ENCODE measurements at places on chromosomes 4 and X.

DNA sequence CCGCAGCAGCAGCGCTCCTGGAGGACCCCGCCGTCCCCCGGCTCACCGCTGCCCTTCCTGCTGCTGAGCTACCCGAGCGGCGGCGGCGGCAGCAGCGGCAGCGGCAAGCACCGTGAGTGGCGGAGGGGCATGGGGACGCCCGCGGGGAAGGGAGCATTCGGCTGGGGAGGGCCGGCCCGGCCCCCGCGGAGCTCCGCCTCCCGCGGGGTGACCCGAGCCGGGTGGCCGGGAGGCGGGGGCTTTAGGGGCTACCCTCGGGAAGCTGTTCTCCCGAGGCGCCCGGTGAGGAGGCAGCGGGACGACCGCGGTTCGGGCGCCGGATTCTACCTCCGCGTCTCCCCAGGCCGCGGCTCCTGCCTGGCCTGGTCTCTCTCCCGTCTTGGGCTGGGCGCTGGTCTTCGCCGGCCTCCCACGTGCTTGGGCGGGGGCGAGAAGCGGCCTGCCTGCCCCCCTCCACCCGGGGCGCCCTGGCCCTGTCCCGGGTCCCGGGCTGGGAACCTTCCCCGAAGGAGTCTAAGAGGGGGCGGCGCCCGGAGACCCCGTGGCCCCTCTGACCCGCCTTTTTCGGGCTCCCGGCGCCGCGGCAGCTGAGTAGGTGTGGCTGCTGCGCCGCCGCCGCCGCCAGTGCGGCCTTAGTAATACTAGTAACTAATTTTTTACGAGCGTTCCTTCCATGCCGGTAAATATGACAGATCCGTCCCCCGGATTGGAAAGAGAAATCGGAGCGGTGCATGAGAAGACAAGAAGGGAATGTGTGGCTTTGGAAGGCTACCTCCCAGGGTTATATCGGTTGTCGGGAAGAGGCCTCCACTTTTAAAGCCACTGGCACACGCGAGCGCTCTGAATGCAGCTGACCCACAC is 16.4 kb upstream of the RUFY3 start:
- peak; percentile 63 for DNase-seq

DNA sequence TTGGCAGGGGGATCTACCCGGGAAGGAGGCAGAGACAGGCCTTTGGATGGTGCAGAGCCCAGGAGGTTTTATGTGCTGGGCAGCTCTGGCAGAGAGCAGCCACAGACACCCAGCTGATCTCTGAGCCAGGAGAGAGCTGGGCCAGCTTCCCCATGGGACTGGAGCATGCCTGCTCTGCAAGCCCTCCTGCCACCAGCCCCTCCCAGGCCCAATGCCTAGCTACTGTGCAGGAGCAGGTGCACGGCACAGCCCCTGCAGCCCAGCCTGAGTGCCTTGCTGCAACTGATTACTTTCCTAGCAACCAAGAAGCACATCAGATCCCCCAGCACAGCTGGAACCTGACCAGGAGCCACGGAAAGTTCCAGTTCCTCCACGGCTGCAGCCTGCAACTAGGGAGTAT is 57.8 kb upstream of the BEND2 start:
- DNase-seq: no peak

- DNase-seq: peak; percentile 45
Measured at GRCh38 chrX:106999002-106999975, 723 bp downstream of the MORC4 start.

- DNase-seq: no peak
Measured at GRCh38 chr4:102809190-102809589, 18.2 kb downstream of the UBE2D3 start.

DNA sequence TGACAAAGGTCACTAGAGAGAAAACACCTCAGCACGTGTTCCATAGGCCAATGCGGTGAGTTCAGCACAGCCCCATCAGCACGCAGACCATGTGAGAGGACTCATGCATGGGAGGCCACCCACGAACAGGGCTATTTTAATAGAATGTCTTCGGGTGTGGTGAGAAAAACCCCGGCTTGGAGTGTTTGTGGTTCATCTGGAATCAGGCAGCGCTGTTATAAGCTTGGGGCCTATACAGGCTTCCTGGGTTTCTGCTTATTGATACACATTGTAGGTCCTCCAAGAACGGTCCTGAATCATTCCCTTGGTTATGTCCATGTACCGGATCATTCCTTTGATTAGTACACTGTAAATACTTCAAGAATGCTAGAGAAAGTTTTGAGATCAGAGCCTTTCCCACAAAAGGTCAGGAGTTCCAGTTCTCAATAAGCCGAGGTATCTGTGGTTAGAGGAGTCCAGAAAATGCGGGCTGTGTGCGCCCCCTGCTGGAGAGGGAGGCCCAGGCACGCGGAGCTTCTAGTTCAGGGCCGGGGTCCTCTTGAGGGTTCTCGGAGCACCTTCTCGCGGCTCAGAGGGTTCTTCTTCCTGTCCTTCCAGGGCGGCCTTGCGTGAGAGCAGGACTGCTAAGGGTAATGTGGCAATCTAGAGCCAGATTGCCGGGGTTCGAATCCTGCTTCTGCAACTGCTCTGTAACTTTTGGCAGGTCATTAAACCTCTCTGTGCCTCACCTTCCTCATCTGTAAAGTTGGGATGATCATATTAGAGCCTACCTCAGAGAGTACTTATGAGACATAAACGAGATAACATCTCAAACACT is 51.8 kb downstream of the TLR10 start:
- DNase-seq: peak; percentile 76

GRCh38 chrX:151701531-151701930 is 6.3 kb downstream of the PRRG3 start:
- no peak for DNase-seq

- no peak for DNase-seq
Measured at GRCh38 chr4:147310312-147310711, 170.6 kb upstream of the EDNRA start.

- peak; percentile 63 for DNase-seq
Measured at GRCh38 chrX:32530802-32531403, 680.4 kb downstream of the DMD start.

- no peak for DNase-seq
Measured at GRCh38 chr4:152171556-152171955, 364.3 kb downstream of the FBXW7 start.

- no peak for DNase-seq
Measured at GRCh38 chr4:165971933-165972332, 98.9 kb downstream of the TLL1 start.

DNA sequence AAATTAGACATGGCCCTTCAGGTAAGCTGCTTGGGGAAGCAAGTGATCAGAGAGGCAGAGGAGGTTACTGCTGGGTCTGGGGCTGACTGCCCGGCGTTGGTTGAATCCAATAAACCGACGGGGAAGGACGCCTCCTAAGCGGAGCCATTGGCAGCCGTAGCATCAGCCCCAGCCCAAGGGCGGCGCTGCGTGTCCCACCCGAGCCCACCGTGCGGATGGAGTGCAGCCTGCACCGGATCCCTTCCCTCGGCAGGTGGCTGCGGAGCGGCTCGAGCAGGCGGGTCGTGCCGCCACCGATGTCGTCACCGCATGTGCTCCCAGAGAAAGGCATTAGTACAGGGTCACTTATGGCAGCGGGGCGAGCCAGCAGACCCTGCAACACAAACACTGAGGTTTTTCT is 82.1 kb downstream of the ALPK1 start:
- DNase-seq: no peak

- no peak for DNase-seq
Measured at GRCh38 chr4:48832571-48832970, 1.7 kb downstream of the OCIAD1 start.

DNA sequence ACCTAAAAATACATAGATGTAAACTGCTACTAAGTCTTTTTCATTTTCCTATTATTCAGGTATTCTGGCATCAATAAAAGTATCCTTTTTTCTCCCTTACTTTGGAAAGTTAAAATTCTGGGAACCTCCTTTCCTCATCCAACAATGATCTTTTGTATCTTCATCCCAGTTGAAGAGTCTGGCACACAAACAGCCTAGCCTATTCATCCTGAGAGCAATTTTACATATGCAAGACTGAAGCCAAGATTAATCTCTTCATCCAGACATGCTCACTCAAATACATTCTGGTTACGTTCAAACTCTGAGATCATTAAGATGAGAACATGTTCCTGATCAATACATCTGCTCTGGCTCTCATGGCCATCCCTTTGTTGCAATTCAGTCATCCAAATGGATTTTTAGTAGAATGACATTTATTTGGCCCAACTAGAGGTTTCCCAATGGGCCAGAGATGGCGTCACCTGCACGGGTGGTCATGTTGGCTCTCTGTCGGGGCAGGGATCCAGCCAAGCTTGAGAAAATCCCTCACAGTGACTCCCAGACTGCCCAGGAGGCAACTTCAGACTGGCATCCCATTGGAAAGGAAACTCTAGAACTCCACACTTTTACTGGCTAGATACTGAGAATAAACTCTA is 135.3 kb upstream of the VCX2 start:
- peak; percentile 38 for DNase-seq

DNA sequence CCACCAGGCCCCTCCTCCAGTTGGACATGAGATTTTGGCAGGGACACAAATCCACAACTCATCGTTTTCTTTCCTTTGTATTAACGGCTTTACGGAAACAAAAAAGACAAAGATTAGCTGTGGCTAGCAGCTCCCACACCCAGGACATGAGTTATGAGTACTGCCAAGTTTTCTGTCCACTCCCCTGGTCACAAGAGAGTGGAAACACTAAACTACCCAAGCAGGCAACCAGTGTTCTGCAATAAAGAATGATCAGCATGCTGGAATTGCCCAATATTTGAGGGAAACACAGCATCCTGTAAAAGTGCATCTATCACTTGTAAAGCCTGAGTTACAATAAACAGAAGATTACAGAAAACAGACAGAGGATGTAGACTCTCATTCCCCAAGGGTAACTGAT is 358.4 kb downstream of the NLGN4X start:
- DNase-seq: no peak

DNA sequence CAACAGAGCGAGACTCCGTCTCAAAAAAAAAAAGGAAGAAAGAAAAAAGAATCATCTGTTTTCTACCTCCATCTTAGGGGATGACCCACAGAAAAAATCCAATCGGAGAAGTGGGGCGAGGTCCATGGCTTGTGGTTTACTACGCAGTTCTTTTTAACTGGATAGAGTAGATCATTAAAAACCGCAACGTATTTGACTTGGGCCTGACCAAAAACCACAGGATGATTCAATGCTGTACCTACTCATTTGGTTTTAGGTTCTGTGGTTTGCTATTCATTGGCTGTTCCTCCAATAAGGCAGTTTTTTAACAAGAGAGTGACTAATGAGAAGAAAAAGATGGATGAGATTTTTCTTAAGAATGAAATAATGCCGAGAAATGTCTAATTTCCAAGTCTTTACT is 83.7 kb downstream of the FREM3 start:
- no peak for DNase-seq

- no peak for DNase-seq
Measured at GRCh38 chr4:150387981-150388380, 194.0 kb upstream of the MAB21L2 start.

- no peak for DNase-seq
Measured at GRCh38 chr4:110753466-110753865, 130.6 kb upstream of the PITX2 start.

DNA sequence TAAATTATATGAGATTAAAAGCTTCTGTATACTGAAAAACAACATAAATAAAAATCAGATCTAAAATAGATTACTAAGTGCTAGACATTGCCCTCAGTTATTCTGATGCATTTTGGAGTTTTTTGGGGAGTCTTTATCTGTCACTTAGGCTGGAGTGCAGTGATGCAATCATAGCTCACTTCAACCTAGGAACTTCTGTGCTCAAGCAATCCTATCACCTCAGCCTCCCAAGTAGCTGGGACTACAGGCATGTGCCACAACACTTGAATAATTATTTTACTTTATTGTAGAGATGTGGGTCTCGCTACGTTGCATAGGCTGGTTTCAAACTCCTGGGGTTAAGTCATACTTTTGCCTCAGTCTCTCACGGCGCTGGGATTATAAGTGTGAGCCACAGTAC is 31.7 kb downstream of the HSD17B11 start:
- no peak for DNase-seq

- DNase-seq: no peak
Measured at GRCh38 chr4:147863111-147863747, 131.3 kb downstream of the ARHGAP10 start.

DNA sequence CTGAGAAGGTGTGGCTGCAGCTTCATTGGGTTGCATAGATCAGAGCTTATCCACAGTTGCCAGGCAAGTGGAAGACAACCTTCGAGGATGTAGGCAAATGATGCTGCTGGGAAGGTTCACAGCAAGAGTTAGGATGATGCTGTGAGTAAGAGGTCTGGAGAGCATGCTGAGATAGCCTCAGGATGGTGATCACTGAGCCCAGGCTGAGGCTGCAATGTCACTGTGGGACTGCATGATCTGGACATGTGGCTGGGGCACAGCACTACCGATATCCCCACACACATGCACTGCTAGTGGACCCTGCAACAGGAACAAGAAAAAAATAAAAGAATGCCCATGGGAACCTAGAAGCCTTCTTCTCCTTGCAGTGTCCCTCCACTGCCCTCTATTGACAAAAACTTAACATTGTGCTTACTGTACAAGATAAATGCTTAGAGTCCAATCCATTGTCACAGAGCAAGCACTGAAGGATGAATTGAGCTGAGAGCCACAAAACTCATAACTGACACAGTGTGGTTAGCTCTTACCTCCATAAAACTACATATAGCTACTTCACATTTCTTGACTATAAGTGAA is 105.6 kb downstream of the CNKSR2 start:
- DNase-seq: peak; percentile 46

GRCh38 chr4:144831971-144832370 is 186.0 kb downstream of the HHIP start:
- DNase-seq: no peak

GRCh38 chrX:25144043-25144940 is 128.5 kb upstream of the ARX start:
- peak; percentile 20 for DNase-seq

- no peak for DNase-seq
Measured at GRCh38 chrX:130051176-130051845, 59.0 kb downstream of the ELF4 start.

Data from globus pallidus (tissue), 1 donor.